Vein endothelial cell (primary cell): ENCODE measurements at places on chromosomes 13 and 19. TPM values are rescaled to one million over a fixed set of nuclear protein-coding genes. Genes with fewer than 3 reads are reported as not detected.

The PINLYP gene
- total RNA-seq, result 0.98 and 1.7 TPM in 2 replicates

The UBE2L5 gene
- total RNA-seq, result not detected in 2 replicates

The CACNG6 gene
- 1.5 and 2.9 TPM in 2 replicates for total RNA-seq

The KMT5C gene
- 5.6 and 9.8 TPM in 2 replicates for total RNA-seq

The CABP5 gene
- not detected in 2 replicates for total RNA-seq

The ZNF100 gene
- 9.1 and 10.9 TPM in 2 replicates for total RNA-seq
